ENCODE measurements at places on chromosomes 16 and 17.

GRCh38 chr17:50437409-50437808 lies 11.4 kb downstream of the ACSF2 start:
- no peak overlapping the region for H3K27ac ChIP-seq
- DNase-seq, result no peak
- H3K4me3 ChIP-seq, result no peak overlapping the region
- no peaks in the 10 kb centered on the region for H3K27me3 ChIP-seq

- no peak overlapping the region for H3K4me3 ChIP-seq
- H3K27me3 ChIP-seq, result peaks cover 2% of the 10 kb centered on the region
- H3K27ac ChIP-seq, result no peak overlapping the region
- no peak for DNase-seq
- no peaks in the 10 kb centered on the region for H3K36me3 ChIP-seq
Measured at GRCh38 chr16:27195941-27196595, 7.3 kb upstream of the KDM8 start.

- no peak for DNase-seq
- H3K27ac ChIP-seq, result no peak overlapping the region
- no peak overlapping the region for H3K4me3 ChIP-seq
- no peaks in the 10 kb centered on the region for H3K36me3 ChIP-seq
- H3K4me1 ChIP-seq, result no peaks in the 10 kb centered on the region
- H3K27me3 ChIP-seq, result no peaks in the 10 kb centered on the region
Measured at GRCh38 chr16:73262931-73263330, 215.0 kb upstream of the ZFHX3 start.

- H3K27ac ChIP-seq, result no peak overlapping the region
- H3K4me3 ChIP-seq, result no peak overlapping the region
- H3K27me3 ChIP-seq, result no peaks in the 10 kb centered on the region
Measured at GRCh38 chr16:31712064-31712540, 161.5 kb upstream of the ZNF267 start.

- DNase-seq, result no peak
- peak overlapping the region; percentile 96 for H3K27ac ChIP-seq
- H3K4me1 ChIP-seq, result peaks cover 35% of the 10 kb centered on the region
- H3K4me3 ChIP-seq, result peak overlapping the region; percentile 78
- no peaks in the 10 kb centered on the region for H3K27me3 ChIP-seq
Measured at GRCh38 chr16:67561501-67561823, 864 bp upstream of the CTCF start.

GRCh38 chr17:31726980-31727427 lies 132.0 kb downstream of the COPRS start:
- no peak for DNase-seq
- H3K27ac ChIP-seq, result no peak overlapping the region
- H3K4me3 ChIP-seq, result no peak overlapping the region
- no peaks in the 10 kb centered on the region for H3K27me3 ChIP-seq
- no peaks in the 10 kb centered on the region for H3K4me1 ChIP-seq
- H3K36me3 ChIP-seq, result no peaks in the 10 kb centered on the region

- DNase-seq, result no peak
- H3K36me3 ChIP-seq, result no peaks in the 10 kb centered on the region
Measured at GRCh38 chr16:56877486-56878182, 12.6 kb downstream of the SLC12A3 start.

DNA sequence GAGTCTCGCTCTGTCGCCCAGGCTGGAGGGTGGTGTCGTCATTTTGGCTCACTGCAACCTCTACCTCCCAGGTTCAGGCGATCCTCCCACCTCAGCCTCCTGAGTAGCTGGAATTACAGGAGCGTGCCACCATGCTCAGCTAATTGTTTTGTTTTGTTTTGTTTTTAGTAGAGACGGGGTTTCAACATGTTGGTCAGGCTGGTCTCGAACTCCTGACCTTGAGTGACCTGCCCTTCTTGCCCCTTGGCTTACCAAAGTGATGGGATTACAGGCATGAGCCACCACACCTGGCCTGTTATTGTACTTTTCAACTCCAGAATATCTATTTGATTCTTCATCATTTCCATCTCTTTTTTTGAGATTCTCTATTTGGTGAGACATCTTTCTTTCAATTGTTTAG lies 9.0 kb upstream of the ADORA2B start:
- no peak for DNase-seq
- H3K27me3 ChIP-seq, result no peaks in the 10 kb centered on the region
- H3K4me1 ChIP-seq, result no peaks in the 10 kb centered on the region
- no peaks in the 10 kb centered on the region for H3K36me3 ChIP-seq
